ENCODE measurements at places on chromosomes 11 and 22.

GRCh38 chr11:83319346-83319745 lies 33.2 kb upstream of the CCDC90B start:
- no peak for DNase-seq

DNA sequence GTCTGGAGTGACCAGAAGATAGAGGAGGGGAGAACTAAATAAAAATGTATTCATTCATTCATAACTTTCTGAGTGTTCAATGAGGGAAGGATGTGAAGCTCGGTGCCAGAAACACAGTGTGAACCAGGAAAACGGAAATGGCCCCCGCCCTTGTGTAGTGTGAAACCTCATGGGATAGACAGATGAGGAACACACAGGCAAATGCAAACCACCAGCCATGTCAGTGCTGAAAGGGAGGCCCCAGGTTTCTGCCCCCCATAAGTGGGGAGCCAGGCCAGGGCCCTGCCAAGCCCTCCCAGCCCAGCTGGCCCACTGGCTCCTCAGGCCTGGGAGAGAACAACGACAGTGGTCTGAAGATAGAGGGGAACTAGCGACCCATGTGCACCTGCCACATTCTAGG lies 30.5 kb downstream of the LARGE1 start:
- no peak for DNase-seq

GRCh38 chr11:134710861-134711407 lies 298.9 kb upstream of the B3GAT1 start:
- DNase-seq: no peak

DNA sequence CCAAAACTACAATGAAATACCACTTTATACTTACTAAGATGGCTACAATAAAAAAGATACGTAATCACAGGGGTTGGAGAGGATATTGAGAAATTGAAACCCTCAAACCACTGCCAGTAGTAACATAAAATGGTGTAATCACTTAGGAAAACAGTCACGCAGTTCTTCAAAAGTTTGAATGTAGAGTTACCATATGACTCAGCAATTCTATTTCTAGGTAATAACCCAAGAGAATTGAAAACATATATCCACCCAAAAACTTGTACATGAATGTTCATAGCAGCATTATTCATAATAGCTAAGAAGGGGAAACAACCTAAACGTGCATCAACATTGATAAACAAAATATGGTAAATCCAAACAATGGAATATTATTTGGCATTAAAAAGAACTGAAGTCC lies 24.4 kb upstream of the PSMA1 start:
- no peak for DNase-seq

- no peak for DNase-seq
Measured at GRCh38 chr11:43941257-43941994, 1.0 kb upstream of the C11orf96 start.

DNA sequence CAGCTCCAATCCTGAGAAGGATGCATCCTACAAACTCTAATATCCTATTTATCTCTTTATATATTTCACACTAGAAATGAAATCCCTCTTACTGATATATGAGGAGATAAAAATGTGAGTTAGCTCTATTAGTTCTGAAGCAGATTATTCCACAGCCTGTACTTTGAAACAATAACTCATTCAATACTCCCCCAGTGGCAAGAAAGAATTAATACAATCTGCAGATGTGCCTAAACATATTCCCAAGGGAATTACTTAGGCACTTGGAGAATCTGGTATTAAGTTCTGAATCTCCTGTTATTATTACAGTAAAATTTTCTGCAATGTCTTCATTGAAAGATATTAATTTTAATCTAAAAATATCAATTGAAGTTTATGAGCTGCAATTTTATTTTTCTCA lies 59.4 kb downstream of the DDI1 start:
- DNase-seq: no peak

GRCh38 chr11:85848006-85848405 lies 7.2 kb upstream of the CCDC83 start:
- no peak for DNase-seq

- DNase-seq: no peak
Measured at GRCh38 chr11:15038963-15039362, 34.4 kb upstream of the CALCB start.

GRCh38 chr11:34650528-34650927 lies 29.6 kb downstream of the EHF start:
- DNase-seq: no peak

- DNase-seq: no peak
Measured at GRCh38 chr11:74008373-74009229, at the start of gene UCP3. Gene UCP3, minus strand, starts transcription at chr11:74009085. Its CDS starts 2,043 bp downstream, at chr11:74007042.

DNA sequence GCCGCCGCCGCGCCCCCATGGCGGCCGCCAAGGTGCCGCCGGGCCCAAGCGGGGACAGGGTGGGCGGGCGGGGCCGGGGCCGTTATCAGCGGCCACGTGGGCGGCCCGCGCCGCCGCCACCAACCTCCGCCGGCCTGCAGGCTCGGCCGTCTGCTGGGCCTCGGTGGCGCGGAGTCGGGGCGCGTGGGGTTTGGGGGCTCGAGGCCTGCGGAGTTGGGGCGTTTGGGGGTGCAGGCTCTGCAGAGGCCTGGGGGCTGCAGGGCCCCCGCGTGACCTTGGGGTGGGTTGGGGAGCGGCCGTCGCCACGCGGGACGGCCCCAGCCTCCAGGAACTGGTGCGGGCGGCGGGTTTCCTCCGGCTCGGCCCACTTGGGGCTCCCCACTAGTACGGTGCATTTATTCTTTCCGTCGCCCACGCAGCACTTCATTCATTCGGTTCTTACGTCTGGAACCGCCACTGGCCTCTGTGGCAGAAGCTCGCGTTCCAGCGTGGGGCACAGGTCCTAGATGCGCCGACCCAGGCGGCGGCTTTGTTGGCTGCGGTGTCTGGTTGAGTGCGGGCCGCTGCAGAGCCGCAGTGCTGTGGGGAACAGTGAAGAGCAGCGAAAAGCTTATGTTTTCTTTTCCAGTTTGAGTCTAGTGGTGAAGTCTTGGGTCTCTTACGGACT lies 740 bp upstream of the TRMT2A start:
- DNase-seq: no peak

- no peak for DNase-seq
Measured at GRCh38 chr11:60753309-60753708, 3.4 kb upstream of the MS4A15 start.

GRCh38 chr22:30226192-30226832 lies 20.2 kb downstream of the LIF start:
- no peak for DNase-seq

- no peak for DNase-seq
Measured at GRCh38 chr11:103942646-103943045, 93.8 kb upstream of the DDI1 start.
